AG04450 (cell line): ENCODE measurements at places on chromosomes 13 and 19. TPM values are rescaled to one million over a fixed set of nuclear protein-coding genes. Genes with fewer than 3 reads are reported as not detected.

DNA sequence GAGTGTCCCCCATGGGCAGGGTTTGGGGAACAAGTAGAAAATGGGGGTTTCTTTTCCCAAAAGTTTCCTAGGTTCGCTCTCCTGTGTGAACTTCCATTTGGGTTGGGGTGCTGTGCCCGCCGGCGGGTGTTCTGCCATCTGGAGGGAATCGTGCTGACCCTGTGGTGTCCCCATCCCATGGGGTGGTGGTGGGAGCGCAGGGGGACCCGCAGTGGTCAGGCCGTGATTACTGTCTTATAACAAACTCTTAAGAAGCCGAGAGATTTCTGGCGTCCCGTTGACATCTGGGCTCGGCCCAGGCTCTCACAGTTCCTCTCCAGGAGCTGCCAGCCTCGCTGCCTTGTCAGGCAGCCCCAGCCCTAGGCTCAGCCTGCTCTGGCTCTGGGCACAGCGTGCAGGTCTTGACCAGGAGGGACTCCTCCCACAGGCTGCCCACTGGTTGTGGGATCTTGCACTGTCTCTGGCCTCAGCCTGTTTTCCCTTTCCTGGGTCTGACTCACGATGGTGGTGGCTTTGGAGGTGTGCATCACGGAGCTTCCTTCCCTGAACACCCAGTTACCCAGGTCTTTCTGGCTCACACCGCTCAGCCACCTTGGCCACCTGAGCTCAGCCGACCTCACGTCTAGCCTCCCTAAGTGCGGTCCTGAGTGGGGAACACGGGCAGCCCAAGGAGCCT is 34.5 kb downstream of the PLEKHJ1 start:
- DNase-seq: no peak

The ATP8B3 gene
- polyA plus RNA-seq: 2.7 and 2.8 TPM in 2 replicates

DNA sequence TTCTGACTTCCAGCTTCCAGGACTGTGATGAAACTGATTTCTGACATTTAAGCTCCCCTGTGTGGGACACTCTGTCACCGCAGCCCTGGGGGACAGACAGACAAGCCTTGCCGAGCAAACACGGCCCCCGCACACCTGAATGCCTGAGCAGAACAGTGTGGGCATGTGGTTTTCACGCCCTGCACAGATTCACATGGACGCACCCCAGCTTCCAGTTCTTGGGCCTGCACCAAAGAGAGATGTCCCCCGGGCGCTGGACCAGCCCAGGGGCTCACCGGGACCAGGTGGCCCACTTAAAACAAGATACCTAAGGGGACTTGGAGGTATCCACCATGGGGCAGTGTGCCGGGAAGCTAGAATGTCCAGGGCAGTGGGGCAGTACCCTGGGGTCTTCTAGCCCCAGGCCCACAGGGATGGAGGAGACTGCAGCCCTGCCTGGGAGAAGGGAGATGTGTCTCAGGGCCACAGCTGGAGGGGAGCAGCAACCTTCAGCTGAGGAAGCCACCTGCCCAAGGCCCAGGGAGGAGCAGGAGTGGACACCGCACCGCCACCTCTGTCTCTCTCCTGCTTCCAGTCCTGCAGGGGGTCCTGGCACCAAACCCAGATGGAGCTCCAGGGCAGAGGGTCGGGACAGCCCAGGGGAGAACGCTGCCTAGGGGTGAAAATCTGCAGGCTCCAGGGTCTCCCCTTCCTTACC is 50.5 kb downstream of the SOX1 start:
- DNase-seq: no peak

- DNase-seq: no peak
Measured at GRCh38 chr19:7355151-7355820, 6.5 kb downstream of the ARHGEF18 start.

The KLK15 gene
- polyA plus RNA-seq: not detected in 2 replicates

DNA sequence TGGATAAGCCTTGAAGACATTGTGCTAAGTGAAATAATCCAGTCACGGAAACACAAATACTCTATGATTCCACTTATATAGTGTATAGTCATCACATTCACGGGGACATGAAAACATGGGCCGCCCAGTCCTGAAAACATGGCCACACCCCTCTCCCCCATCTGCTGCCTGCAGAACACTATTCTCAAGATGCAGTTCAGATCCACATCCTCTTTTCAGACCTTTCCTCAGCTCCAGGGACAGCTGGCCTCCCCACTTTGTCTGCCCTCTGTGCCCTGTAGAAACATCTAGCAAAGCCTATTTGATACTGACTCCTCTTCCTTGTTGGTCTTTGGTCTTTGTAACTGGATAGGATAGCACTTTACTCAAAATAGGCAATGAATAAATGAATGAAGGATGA is 8.3 kb downstream of the RFX2 start:
- DNase-seq: no peak

GRCh38 chr13:93080166-93080565 is 146.4 kb upstream of the GPC6 start:
- no peak for DNase-seq

- DNase-seq: no peak
Measured at GRCh38 chr19:37980419-37981170, 73.6 kb downstream of the SIPA1L3 start.

The IL12RB1 gene
- polyA plus RNA-seq: 0.05 and 0.14 TPM in 2 replicates

The ZNF132 gene
- polyA plus RNA-seq: 4.6 and 4.8 TPM in 2 replicates

GRCh38 chr19:54532528-54532927 is 29.9 kb downstream of the LAIR2 start:
- DNase-seq: no peak

DNA sequence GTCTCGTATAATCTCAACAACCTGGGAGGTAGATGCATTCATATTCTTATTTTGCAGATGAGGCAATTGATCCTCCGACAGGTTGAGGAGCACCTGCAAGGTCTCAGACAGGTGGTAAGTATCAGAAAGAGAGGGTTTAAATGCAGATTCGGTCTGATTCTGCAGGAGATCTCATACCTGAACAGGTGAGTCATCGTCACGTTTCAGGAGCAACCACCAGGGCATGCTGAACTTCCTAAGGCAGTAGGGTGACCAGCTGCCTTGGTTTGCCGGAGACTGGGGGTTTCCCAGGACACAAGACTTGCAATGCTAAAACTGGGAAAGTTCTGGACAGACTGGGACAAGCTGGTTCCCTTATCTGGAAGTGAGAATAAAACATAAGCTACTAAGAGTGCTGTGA is 68.8 kb upstream of the TSHZ3 start:
- no peak for DNase-seq
